ENCODE measurements at places on chromosomes 2 and 18.

DNA sequence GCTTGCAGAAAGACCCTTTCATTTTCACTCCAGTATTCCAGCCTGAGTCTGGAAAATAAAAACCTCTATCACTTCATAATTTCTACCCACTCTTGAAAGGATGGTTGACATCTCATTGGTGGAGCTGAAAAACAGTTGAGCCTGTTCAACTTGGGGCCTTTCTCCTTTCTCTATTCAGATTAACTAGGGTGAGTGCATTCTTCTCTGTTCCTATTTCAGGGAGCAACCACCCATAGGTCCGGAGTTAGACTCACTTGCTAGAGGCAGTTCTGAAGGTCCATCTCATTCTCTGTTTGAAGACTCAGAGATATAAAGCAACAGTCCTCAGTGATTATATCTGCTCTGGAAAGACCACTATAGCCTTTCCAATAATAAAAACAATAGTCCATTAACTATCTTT lies 167.9 kb upstream of the SPOPL start:
- DNase-seq, result no peak
- peaks cover 12% of the 10 kb centered on the region for H3K4me1 ChIP-seq
- H3K4me3 ChIP-seq, result no peak overlapping the region
- H3K27me3 ChIP-seq, result no peaks in the 10 kb centered on the region
- no peak overlapping the region for H3K27ac ChIP-seq
- no peaks in the 10 kb centered on the region for H3K36me3 ChIP-seq

GRCh38 chr18:41484069-41484468 lies 471.0 kb upstream of the PIK3C3 start:
- no peaks in the 10 kb centered on the region for H3K36me3 ChIP-seq
- DNase-seq, result no peak
- H3K4me1 ChIP-seq, result peaks cover 7% of the 10 kb centered on the region
- no peak overlapping the region for H3K4me3 ChIP-seq
- no peak overlapping the region for H3K27ac ChIP-seq
- H3K27me3 ChIP-seq, result no peaks in the 10 kb centered on the region

DNA sequence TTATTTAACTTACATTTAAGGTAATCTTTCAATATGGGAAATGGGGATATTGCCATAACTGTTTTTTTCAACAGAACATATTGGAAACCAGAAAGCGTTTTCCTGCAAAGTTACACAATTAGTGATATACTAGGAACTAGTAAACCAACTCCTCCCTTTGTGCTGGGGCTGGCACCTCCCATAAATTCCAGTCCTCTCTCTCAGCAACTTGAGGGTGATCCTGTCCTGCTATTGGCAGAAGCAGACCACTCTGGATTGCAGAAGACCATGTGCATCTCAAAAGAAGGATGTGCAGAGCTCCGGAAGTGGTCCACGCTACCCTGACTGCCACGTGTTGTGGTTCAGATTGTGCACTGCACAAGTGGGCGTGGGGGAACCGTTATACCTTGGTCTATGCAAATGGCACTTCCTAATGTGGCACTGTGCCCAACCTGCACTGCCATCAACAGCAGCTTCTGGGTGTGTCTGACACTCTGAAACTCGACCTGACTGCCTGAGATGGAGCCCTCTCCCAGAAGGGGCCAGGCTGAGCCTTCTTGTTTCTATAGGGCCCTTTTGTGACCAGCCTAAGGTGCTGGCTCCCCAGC lies 219.2 kb downstream of the ZNF516 start:
- H3K27ac ChIP-seq, result no peak overlapping the region
- H3K4me1 ChIP-seq, result peaks cover 10% of the 10 kb centered on the region
- H3K27me3 ChIP-seq, result peaks cover 17% of the 10 kb centered on the region

GRCh38 chr2:5235701-5236100 lies 456.5 kb upstream of the SOX11 start:
- H3K27ac ChIP-seq, result no peak overlapping the region
- DNase-seq, result no peak
- no peaks in the 10 kb centered on the region for H3K27me3 ChIP-seq
- H3K4me3 ChIP-seq, result no peak overlapping the region

- DNase-seq, result no peak
- peaks cover 8% of the 10 kb centered on the region for H3K27me3 ChIP-seq
- H3K27ac ChIP-seq, result no peak overlapping the region
- H3K4me1 ChIP-seq, result peaks cover 6% of the 10 kb centered on the region
Observed at GRCh38 chr18:45282101-45282812, 333.0 kb upstream of the SLC14A2 start.

GRCh38 chr18:26460449-26461091 lies 87.8 kb downstream of the KCTD1 start:
- H3K27me3 ChIP-seq, result no peaks in the 10 kb centered on the region
- peaks cover 60% of the 10 kb centered on the region for H3K36me3 ChIP-seq
- H3K4me1 ChIP-seq, result peaks cover 50% of the 10 kb centered on the region
- peak overlapping the region; percentile 82 for H3K27ac ChIP-seq
- H3K4me3 ChIP-seq, result no peak overlapping the region

DNA sequence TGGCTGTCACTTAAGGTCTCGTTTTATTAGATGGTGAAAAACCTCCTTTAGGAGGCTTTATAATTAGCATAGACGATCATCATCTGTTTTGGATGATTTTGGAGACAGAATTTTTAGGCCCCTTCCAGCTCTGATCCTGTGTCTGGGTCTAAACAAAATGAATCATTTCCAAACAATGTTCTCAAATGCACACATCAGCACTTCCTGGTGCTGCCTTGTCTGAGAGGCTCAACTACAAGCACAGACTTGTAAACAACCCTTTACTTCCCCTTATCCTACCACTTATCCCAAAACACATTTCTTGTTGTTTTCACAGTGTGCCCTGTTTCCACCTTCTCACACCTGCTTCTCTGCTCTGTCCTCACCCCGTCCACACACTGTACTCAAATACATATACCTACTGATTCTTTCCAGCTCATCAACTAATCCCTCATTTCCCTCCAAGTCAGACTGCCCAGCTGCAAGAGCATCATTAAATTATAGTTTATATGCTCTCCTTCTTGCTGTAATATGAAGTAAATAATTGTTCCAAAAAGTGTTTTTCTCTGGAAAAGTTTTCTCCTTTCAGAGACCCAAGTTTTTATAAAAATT lies 71.2 kb upstream of the COL3A1 start:
- no peaks in the 10 kb centered on the region for H3K4me1 ChIP-seq
- no peak for DNase-seq
- no peaks in the 10 kb centered on the region for H3K27me3 ChIP-seq
- H3K36me3 ChIP-seq, result no peaks in the 10 kb centered on the region
- no peak overlapping the region for H3K27ac ChIP-seq
- H3K4me3 ChIP-seq, result no peak overlapping the region

- H3K27ac ChIP-seq, result no peak overlapping the region
- peaks cover 13% of the 10 kb centered on the region for H3K4me1 ChIP-seq
- H3K27me3 ChIP-seq, result peaks cover 38% of the 10 kb centered on the region
- no peaks in the 10 kb centered on the region for H3K36me3 ChIP-seq
- H3K4me3 ChIP-seq, result no peak overlapping the region
Observed at GRCh38 chr18:22556222-22557167, 138.8 kb upstream of the CTAGE1 start.

- no peaks in the 10 kb centered on the region for H3K36me3 ChIP-seq
Observed at GRCh38 chr18:34529358-34530335, 180.5 kb upstream of the DTNA start.

- H3K4me3 ChIP-seq, result no peak overlapping the region
- no peaks in the 10 kb centered on the region for H3K4me1 ChIP-seq
- H3K27ac ChIP-seq, result no peak overlapping the region
- no peaks in the 10 kb centered on the region for H3K27me3 ChIP-seq
- no peak for DNase-seq
- H3K36me3 ChIP-seq, result peaks cover 9% of the 10 kb centered on the region
Observed at GRCh38 chr2:173119944-173120343, 44.3 kb downstream of the MAP3K20 start.

- H3K36me3 ChIP-seq, result no peaks in the 10 kb centered on the region
- no peaks in the 10 kb centered on the region for H3K4me1 ChIP-seq
- no peak overlapping the region for H3K4me3 ChIP-seq
- no peaks in the 10 kb centered on the region for H3K27me3 ChIP-seq
- no peak for DNase-seq
Observed at GRCh38 chr2:62686012-62686685, 19.4 kb upstream of the EHBP1 start.

DNA sequence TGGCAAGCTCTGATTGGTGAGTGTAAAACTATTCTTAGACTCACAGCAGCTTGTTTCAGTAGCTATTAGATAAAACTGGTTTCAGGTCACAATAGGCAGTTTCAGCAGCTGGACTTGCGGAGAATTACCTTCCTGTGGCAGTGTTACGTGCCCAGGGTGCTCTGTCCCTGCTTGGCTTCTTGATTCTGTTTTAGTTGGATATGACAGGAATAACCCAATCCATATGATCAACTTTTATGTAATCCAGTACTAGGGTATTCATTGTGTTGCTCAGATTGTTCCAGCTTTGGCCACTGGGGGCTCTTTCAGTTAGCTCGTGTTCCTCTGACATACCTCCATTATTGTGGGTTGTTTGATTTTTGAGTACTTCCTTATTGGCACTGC lies 43.1 kb downstream of the INPP4A start:
- H3K4me3 ChIP-seq, result no peak overlapping the region
- DNase-seq, result no peak
- H3K27me3 ChIP-seq, result no peaks in the 10 kb centered on the region
- H3K36me3 ChIP-seq, result peaks cover 4% of the 10 kb centered on the region
- peaks cover 36% of the 10 kb centered on the region for H3K4me1 ChIP-seq

GRCh38 chr2:228763379-228763981 lies 507.6 kb downstream of the PID1 start:
- DNase-seq, result no peak
- no peaks in the 10 kb centered on the region for H3K36me3 ChIP-seq
- no peaks in the 10 kb centered on the region for H3K27me3 ChIP-seq
- H3K4me3 ChIP-seq, result no peak overlapping the region
- H3K4me1 ChIP-seq, result peaks cover 9% of the 10 kb centered on the region

DNA sequence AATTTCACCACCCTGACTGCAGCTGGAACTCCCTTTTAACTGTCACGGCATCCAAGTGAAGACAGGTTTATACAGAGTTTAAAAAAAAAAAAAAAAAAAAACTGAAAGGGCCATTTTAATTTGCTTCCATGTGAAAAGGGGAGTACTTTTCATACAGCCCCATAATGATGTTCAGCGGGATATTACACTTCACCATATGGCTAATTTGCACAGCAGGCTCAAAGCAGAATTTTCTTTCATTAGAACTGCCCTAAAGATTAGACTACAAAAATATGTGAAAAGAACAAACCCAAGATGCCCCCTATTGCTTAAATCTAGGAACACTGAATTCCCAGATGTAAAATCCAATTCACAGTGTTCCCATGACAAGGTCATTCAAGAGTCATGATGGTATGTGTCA lies 301.8 kb downstream of the EXOC6B start:
- H3K27me3 ChIP-seq, result no peaks in the 10 kb centered on the region
- peak overlapping the region; percentile 14 for H3K4me3 ChIP-seq
- no peaks in the 10 kb centered on the region for H3K36me3 ChIP-seq
- peaks cover 34% of the 10 kb centered on the region for H3K4me1 ChIP-seq

GRCh38 chr2:95050385-95051300 lies 25.1 kb downstream of the MAL start:
- H3K27me3 ChIP-seq, result no peaks in the 10 kb centered on the region
- H3K4me1 ChIP-seq, result no peaks in the 10 kb centered on the region
- DNase-seq, result no peak
- H3K27ac ChIP-seq, result no peak overlapping the region
- H3K4me3 ChIP-seq, result no peak overlapping the region
- no peaks in the 10 kb centered on the region for H3K36me3 ChIP-seq

- H3K27ac ChIP-seq, result no peak overlapping the region
- H3K4me1 ChIP-seq, result no peaks in the 10 kb centered on the region
- no peak for DNase-seq
- H3K36me3 ChIP-seq, result no peaks in the 10 kb centered on the region
- no peaks in the 10 kb centered on the region for H3K27me3 ChIP-seq
- no peak overlapping the region for H3K4me3 ChIP-seq
Observed at GRCh38 chr2:180368881-180369280, 361.8 kb upstream of the CWC22 start.

All from type B pancreatic cell (in vitro differentiated cells).